Endothelial cell (in vitro differentiated cells): ENCODE measurements at places on chromosomes 6 and 20. TPM values are rescaled to one million over a fixed set of nuclear protein-coding genes. Genes with fewer than 3 reads are reported as not detected.

GRCh38 chr6:143802833-143803565 is 40.1 kb upstream of the LTV1 start:
- DNase-seq: no peak

DNA sequence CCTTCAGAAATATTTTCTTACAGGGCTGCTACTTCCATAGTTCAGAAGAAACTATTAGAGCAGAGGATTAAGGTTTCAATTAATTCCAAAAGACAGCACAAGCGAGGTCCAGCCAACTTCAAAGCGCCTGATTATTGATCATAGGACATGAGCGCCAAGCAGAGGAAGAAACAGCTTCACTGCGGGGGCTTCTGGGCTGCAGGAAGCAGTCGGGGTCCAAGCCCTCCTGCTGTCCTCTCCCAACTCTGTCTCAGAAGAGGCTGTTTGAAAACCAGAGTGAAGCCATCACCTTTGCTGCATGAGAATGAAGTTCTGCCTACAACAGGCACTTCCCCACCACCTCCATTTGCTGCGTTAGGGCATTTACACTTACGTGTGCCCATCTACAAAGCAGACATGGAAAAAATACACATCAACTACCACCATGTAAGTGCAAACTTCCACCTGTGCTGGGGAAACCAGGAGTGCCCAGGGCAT is 23.9 kb downstream of the SUMO4 start:
- DNase-seq: no peak

DNA sequence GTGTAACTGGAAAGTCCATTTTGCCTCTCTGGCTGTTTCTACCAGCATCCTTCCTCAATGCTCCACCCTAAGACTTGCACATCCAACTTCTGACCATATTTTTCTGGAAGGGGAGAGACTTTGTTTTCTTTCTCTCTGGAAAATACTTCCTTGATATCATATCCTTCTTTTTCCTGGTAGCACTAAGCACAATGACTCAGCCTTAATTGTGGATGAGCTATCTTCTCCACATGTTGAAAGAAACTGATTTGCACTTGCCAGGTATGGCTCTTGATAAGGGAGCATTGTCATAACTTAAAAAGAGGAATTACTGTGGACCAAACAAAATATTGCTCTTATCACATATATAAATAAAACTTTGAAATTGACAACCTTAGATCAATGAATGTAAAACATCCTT is 30.1 kb upstream of the IBTK start:
- DNase-seq: no peak

DNA sequence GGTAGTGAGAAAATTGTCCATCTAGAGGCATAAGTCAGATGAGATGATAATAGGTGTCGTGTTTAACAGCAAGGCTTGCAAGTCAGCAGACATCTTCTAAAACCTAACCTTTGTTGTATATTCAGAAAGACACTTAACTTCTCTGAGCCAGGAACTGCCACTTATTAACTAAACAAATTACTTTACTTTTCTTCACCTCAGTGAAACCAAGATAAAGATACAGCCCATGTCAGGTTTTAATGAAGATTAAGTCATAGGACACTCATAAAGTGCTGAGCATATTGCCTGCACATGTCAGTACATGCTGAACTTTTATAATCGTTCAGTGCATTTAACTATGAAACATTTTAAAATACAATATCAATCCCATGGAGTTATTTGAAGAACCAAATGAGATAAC is 286.8 kb downstream of the NKAIN2 start:
- no peak for DNase-seq

DNA sequence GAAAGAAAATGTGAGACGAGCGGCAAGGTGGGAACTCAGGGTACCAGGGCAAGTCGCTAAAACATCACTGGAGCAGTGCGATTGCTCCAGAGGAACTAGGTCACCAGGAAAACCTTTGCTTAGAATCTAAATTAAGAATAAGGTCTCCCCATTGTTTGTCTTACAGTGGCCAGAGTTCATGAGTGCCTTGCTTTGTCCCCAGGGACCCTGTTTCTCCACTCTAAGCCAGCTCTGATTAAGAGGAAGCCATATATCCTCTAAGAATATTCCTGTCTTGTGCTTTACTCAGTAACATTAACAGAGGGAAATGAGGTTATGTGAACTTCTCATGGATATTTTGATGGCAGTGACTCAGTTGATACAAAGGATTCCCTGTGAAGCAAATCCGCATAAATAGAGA is 305.8 kb downstream of the CD83 start:
- DNase-seq: no peak

DNA sequence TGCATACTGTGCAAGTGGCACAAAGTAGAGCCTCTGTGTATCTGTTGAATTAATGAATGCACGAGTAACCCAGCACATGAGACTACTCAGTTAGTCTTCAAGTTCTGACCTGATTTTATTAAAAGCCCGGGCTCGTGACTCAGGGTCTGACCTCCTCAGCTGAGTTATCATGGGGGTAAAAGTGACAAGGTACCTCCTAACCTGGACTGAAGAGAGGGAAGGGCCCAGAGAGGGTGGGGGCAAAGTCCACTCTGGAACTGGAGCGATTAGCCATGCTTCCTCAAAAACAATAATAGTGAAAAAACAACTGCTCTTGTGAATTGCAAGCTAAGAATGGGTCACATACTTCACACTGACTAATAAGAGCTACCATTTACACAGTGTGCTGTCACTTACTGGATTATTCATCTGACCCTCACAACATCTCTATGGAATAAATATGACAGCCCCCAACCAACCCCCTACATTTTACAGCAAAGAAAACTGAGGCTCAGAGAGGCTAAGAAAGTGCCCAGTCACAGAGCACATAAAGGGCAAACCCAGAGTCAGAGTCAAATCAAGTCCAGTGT is 26.7 kb downstream of the TRERF1 start:
- DNase-seq: no peak

DNA sequence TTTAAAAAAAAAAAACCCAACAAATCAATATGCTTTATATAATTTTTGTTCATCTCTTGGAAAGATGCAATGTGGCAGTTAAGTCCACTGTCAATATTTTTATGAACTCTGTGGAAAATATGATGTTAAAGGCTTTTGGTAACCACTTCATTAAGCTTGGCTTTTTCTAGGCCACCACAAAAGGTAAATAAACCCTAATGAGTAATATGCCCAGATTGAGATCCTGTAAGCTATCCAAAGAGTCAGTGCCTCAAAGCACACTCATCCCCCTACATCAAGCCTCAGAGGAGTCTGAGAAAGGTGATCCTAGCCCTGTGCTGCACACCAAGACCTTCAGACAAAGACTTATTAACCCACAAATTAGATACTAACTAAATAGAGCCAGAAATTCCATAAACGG is 121.1 kb downstream of the CDC5L start:
- no peak for DNase-seq

- DNase-seq: peak; percentile 28
Measured at GRCh38 chr6:37171201-37171969, 1.4 kb downstream of the PIM1 start.

GRCh38 chr20:36726168-36726567 is 19.7 kb downstream of the NDRG3 start:
- DNase-seq: no peak

DNA sequence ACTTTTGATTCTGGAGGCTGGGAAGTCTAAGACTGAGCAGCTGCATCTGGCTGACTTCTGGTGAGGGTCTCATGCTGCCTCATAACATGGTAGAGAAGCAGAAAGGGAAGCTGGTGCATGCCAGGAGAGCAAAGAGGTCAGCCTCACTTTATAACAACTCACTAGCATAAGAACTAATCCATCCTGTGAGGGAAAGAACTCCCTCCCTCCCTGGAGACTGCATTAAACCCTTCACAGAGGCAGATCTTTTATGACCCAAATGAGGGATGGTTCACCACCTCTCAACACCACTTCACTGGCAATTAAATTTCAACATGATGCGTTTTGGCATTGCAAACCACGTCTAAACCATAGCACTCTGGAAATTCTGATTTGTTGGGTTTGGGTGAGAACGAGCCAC is 33.9 kb downstream of the STXBP5 start:
- DNase-seq: no peak

GRCh38 chr20:20594171-20594530 is 118.3 kb downstream of the RALGAPA2 start:
- no peak for DNase-seq

DNA sequence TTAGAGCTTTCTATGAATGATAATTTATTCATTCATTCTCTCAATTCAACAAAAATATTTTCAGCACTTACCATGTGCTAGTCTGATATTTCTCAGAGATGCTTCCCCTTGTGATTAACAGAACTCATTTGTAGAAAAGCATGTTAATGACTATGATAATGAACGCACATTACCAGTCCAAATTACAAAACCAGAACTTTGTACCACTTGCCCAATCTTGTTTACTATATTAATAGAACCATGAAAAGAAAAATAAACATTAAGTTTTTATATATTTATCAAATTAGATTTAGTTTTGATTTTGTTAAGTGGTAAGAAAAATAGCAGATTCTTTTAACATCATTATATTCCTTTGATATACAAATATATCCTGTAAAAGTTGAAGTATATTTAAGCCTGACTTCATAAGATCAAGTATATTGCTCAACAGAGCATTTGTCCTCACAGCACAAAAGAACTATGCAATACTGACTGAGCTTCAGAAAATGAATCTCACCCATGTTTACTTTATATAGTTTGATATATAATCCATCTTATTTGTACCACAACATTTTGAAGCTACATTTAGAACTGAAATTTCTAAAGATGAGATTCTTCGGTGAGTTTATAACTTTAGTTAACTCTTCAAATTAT is 48.9 kb downstream of the TMEM244 start:
- no peak for DNase-seq

- DNase-seq: no peak
Measured at GRCh38 chr6:548091-548490, 108.8 kb downstream of the HUS1B start.

- no peak for DNase-seq
Measured at GRCh38 chr6:168047841-168048723, 30.9 kb downstream of the FRMD1 start.

- peak; percentile 44 for DNase-seq
Measured at GRCh38 chr20:53609491-53610445, 16.1 kb upstream of the ZNF217 start.

- DNase-seq: no peak
Measured at GRCh38 chr6:136415351-136416007, 125.8 kb upstream of the BCLAF1 start.

DNA sequence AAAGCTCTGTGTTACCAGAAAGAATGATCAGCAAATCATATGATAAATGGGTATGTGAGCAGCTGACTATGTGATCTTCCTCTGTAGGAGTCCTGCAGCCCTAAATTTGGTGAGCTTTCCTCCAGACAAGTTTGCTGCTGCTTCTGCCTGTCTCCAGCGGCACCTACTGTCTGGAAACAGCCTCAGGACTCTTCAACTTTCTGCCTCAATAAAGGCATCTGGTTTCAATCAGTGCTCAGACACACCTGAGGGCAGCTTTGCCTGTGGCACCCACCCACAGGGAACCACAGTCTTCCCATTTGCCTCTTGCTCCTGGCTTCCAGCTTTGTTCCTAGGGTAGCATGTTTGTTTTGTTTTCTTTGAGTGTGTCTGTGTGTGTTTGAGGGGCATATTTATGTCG is 727.9 kb upstream of the MAN1A1 start:
- peak; percentile 9 for DNase-seq

- DNase-seq: no peak
Measured at GRCh38 chr6:36227379-36228228, 31.1 kb downstream of the BRPF3 start.

- no peak for DNase-seq
Measured at GRCh38 chr6:79396625-79397024, 140.6 kb downstream of the LCA5 start.

DNA sequence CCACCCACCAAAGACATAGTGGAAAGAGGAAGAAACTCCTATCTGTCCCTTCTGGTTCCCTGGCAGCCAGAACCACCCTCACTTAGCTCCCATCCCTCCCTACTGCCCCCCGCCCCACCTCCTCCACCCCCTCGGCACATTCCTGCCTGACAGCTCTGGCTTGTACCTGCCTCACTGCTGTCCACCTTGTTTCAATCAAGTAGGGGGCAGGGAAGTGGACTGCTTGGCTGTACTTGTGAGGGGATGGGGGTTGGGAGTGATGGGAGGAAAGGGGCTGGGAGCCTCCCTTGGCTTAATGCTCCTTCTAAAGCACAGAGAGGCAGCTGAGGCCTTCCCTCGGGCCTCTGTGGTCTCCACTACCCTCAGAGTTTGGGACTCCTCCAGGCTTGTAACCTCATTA is 22.1 kb upstream of the ZNF76 start:
- no peak for DNase-seq

GRCh38 chr6:133062696-133063306 is 178.4 kb upstream of the EYA4 start:
- no peak for DNase-seq

GRCh38 chr6:167512696-167513375 is 187.9 kb downstream of the TTLL2 start:
- DNase-seq: no peak

DNA sequence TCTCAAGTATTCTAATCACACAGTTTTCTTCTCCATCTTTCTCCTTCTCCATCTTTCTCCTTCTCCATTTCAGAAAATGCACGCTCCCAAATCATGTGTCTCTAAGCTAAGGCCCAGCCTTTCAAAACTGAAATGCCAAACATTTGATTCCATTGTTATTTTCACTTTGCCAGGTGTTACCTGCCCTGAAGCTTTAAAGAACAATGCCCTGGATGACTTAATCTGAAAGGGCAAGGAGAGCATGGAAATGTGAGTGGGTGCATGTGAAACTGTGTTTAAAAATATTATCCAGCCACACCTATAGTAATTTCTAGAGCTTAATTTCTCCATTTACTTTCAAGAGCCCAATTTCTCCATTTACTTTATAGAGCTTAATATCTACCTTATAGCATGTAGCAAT is 42.4 kb upstream of the GCLC start:
- no peak for DNase-seq

Gene PCSK2
- 1.0 TPM for total RNA-seq

Gene CGAS
- 1.8 TPM for total RNA-seq
